Muscle of leg (tissue), 16 donors: ENCODE measurements at places on chromosomes 3 and 15. TPM values are rescaled to one million over a fixed set of nuclear protein-coding genes. Genes with fewer than 3 reads are reported as not detected.

CHRNB4 gene
- 0.09 TPM for total RNA-seq

DUT gene
- 102 TPM for total RNA-seq

- DNase-seq, result no peak
- no peaks in the 10 kb centered on the region for H3K36me3 ChIP-seq
- no peak overlapping the region for H3K27ac ChIP-seq
- no peak overlapping the region for H3K4me3 ChIP-seq
- no peaks in the 10 kb centered on the region for H3K27me3 ChIP-seq
These were observed 51.5 kb downstream of the CEMIP start for GRCh38 chr15:80830677-80831076.

SCAANT1 gene
- not detected for total RNA-seq

VGLL3 gene
- 21.2 TPM for total RNA-seq

EPHA6 gene
- 0.62 TPM for total RNA-seq
